ENCODE measurements at places on chromosomes 4 and X.

GRCh38 chr4:152277333-152277732 lies 258.6 kb downstream of the FBXW7 start:
- DNase-seq: no peak

- DNase-seq: no peak
Measured at GRCh38 chrX:7086384-7086783, 61.1 kb upstream of the STS start.

DNA sequence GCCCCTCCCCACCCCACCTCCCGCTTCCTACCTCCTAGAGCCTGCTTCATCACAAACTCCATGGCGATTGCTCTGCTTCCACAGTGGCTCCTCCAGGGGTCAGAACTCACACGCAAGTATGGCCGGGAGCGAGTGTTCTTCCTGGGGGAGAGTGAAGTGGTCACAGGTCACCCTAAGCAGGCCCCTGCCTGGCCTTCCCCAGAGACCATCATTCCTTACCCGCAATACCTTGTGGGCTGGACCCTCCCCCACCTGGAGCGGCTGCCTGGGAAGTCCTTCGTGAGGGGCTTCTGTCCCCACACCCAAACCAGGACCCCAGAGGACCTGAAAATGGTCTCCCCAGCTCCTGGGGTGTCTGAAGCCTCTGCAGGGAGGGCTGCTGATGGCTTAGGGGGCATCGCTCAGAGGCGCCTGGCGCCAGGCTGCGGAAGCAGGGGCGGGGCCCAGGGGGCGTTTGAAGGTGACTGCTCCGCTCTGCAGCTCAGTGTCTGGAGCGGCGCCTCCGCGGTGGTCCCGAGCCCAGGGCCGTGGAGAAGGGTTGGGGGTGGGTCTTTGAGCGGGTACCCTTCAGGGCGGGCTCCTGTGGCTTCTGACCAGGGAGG lies 1.4 kb downstream of the CPLX1 start:
- no peak for DNase-seq

DNA sequence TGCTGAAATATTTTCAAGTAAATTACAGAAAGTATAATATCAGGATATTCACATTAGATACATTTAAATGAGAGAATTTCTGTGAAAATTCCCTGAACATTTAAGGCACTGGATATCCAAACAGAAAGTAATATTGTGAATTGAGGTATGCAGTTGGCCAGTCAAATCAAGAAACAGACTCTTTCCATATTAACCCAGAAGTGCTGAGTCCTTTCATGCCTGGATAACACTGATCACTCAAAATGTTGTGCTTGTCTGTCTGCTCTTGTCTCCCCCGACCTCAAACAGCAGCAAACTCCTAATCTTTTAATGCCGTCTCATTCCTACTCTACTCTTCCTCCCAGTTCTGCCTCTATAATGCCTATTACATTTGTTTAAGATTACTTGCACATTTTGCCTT lies 51.2 kb downstream of the TBC1D9 start:
- DNase-seq: no peak

DNA sequence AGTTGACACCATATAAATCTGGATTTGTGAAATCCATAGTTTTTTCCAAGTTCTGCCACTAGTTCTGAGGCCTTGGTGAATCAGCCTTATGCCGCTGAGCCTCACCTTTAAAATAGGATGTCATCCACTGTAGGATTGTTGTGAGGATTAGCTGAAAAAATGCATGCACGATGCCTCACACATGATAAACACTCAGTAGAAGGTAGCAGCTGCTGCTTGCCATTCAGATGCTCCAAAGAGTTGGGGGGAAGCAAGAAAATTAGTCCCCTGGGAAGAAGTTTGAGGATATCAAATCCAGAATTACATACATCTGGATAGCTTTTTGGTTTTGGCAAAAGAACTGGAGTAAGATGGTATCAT lies 7.4 kb downstream of the MMAA start:
- no peak for DNase-seq

- DNase-seq: no peak
Measured at GRCh38 chrX:121598356-121598755, 550.9 kb downstream of the GLUD2 start.

- no peak for DNase-seq
Measured at GRCh38 chrX:2446815-2447214, 54.0 kb downstream of the DHRSX start.

DNA sequence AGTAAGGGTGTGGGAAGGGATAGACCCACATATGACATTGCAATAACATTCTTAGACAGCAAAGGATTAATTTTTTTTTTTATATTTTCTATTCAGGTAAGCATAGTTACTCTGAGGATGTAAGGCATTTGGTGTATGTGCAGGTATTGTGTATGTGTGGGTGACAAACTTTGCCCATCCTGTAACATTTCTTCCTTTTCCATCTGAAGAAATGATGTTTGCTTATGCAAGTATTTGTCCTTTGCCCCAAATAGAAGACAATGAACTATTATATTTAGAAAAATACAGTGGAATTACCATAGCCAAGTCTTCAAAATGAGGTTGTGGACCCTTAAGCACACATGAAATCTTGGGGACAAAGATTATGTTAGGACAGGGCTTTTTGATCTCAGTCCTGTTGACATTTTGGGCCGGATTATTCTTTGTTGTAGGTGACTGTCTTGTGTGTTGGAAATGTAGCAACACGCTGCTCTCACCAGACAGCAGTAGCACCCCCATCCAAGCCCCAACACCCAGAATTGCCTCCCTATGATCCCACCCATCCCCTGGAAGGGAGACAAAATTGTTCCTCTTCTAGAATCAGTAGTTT lies 1244.7 kb downstream of the STIM2 start:
- no peak for DNase-seq

DNA sequence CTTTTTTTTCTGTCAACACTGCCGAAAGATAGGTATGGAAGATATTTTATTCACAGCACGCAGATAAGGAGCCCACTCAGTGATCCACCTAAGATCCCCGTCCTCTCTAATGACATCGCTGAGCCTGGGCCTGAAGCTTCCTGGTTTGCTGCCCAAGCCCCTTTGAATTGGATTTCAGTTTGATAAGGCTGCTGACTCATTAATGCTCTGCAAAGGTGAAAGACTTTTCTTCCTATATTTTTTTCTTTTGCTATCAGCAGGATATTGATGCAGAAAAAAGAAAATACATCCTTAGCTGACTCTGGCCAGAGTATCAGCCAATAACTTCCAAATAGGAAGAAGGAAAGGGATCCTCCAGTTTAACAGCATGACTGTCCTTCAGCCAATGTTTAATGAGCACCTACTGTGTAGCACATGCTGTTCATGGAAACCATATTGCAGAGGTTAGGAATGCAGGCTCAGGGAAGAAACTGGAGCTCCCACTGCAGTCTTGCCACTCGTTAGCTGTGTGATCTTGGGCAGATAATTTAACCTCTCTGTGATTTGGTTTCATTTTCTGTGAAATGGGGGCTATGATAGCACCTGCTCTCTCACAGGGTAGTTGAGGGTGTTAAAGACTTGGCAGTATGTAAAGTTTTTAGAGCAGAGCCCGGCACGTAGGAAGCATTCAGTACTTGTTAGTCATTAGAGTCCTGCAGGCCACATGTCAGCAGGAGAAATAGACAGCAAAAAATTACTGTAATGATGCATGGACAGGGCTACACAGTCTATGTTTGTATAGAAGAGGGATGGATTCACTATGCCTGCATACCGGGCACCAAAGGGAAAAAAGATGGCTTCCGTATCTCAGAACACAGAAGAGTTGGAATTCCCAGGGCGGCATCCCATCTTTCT lies 39.3 kb downstream of the EVC start:
- DNase-seq: no peak

DNA sequence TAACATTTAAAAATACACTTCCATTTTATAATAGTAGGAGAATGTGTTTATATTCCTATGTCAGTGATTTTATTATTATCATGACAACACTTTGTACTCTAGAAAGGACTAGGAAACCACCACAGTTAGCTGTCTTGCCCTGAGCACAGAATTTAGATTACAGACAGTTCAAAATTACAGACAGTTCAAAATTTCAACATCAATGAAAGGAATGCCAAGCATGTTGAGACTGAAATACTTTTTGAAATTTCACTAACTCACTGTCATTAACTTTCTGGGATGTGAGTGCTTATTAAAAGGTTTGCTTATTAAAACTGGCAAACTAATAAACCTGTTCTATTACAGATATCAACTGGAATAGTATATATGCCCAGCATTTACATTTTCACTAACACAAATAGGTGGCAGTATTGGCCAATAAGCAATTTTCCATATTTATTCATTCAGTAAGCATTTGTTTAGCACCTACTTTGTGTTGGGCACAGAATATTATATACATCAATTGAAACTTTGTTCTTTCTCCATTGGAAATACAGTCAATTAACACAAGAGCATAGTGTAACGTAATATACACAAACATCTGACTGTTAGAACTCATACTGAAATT lies 179.4 kb downstream of the FBXW7 start:
- no peak for DNase-seq

DNA sequence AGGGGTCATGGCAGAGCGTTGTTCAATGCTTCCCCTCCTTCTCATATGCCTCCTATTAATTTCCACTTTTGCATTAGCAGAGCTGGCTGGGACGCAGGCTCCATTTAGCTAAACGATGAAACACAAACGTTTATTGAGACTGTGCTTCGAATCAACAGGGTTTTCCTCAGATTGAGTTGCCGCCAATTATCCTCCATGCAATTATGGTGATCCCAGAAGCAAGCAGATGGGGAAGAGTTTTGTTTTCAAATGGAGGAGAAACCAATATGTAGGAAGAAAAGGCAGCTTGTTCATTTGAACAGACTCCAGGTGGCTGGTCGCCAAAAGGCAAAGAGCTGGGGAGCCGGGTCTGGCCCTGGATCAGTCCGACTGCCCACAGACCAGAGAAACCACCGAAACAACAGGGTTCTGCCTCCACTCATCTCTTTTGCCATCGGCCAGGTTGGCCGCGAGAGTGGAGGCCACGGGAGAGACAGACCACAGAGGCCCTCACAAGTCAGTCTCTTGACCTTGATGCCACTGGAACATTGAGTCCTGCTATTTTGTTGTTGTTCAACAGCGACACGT lies 184.8 kb downstream of the GBA3 start:
- no peak for DNase-seq

DNA sequence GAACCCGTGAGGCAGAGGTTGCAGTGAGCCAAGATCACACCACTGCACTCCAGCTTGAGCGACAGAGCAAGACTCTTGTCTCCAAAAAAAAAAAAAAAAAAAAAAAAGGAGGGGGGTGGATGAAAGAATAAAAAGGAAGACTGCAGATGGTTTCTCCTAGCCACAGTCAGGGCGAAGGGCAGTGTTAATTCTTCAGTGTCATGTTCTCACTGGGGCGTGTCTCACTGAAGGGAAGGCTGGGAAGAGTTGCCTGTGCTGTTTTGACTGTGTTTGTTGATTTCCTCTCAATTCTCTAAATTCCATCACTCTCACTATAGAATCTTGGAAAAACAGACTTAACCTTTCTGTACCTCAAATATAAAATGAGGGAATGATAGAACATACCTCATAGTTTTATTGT lies 71.6 kb upstream of the DHX15 start:
- no peak for DNase-seq

DNA sequence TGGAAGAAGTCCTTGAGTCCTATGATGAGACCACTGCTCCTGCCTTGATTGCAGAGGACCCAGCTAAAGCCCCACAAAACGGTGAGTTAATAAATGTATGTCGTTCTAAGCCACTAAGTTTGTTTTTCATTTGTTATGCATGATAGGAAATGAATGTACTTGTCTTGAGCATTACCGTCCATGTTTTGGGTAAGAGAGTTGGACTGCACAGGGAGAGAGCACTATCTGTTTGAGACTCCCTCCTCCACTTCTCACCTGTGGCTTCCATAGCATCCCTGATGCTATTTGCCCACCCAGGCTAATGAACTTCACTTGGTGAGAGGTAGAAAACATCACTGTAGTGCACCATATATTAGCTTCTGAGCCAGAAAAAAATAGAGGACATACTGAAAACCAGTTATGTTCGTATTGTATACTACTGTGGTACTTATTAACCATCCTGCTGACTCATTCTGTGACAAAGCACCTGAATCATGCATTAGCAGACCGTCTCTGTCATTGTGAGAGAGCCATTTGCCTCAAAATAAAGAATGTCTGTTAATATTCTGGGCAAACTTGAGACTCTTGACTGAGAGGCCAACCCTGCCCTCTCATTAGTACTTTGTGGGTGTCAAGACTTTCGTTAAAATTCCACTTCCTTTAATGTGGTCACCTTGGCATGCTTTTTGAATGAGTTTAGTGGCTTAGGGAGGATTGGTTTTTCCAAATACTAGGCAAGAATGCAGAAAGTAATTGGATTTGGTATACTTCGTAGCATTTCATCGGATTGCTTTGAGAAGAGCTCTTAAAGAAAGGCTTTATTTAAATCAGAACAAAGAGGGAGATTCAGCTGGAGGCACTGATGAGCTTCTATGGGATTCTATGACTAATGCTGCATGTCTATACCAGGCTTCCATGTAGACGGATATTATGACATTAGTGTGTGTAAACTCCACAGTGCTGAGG lies 99.3 kb upstream of the GRPR start:
- DNase-seq: no peak

DNA sequence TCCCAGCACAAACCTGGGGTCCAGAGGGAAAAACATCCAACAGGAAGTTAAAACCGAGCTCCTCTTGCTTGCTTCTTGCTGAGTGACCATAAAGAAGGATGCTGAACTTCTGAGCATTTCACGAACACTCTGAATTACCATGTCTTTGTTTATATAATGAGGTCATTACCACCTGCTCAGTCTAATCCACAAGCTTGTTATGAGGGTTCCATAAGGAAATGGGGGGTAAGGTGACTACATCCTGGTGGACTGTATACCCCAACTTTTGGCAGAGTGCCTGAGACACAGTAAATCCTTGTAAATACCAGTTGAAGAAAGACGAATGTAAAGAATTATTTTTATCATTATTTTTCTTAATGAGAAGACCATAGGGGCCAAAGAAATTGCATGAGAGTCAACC lies 16.8 kb downstream of the CCDC149 start:
- no peak for DNase-seq

GRCh38 chr4:158807691-158808090 lies 38.9 kb downstream of the FNIP2 start:
- DNase-seq: no peak

DNA sequence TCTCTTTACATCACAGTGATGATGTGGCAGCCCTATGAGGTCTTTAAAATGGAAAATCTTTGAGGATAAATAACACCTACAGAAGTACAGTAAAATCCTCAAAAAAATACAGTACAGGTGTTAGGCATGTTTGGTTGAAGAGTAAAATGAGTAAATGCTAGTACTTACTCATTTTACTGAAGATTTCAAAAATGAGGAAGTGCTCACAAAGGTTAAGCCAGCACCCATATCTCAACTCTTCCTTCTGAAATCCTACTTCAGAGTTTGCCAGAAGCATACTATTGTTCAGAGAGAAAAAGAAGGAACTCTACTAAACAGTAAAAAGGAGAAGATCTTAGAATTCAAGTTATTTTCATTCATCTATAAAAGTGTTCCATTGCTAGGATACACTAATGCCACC lies 130.9 kb downstream of the CBR4 start:
- DNase-seq: no peak

DNA sequence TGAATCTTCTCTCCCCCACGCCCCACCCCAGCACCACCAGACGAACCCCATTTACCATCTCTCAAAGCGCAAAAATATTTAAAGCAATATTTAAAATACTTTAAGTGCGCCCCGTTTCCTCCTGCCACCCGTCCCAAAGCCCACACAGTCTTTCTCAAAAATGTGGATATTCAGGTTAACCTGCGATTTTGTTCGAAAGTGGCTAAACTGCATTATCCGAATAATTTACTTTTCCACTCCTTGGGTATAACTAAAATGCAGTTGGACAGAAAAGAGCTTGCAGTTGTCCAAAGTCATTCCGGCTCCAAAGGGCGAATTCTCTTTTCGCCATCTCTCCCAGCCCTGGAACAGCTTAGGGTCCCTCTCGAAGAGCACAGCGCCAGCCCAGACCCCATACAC lies 662 bp downstream of the SMIM43 start:
- DNase-seq: no peak

All from smooth muscle cell of the brain vasculature (primary cell).